ENCODE measurements at places on chromosomes 7 and 10. TPM values are rescaled to one million over a fixed set of nuclear protein-coding genes. Genes with fewer than 3 reads are reported as not detected.

Gene RGS10
- total RNA-seq: 18.1 TPM

Gene FAM241B
- total RNA-seq: 2.6 TPM

Gene PDAP1
- total RNA-seq: 88.8 TPM

Gene WDR86
- total RNA-seq: 19.4 TPM

Gene ITIH2
- not detected for total RNA-seq

Gene CLCN1
- total RNA-seq: 0.22 TPM

Gene DDC
- total RNA-seq: 1.0 TPM

DNA sequence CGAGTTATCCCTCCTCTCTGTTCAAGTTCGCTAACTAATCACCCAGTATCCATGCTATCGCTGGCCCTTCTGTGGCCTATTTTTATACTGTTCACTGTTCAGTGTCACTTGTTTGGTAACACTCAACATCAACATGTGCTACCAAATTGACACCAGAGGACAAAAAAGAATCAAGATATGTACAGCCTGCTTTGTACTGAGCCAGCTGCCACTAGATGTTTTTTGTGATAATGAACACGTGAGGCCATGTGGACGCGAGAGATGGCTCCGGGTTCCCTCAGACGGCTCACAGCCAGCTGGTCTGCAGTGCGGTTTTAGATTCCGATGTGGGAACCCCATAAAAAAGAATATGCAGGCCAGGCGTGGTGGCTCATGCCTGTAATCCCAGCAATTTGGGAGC lies 21.2 kb downstream of the CAV1 start:
- DNase-seq: no peak

- no peak for DNase-seq
These were observed 53.5 kb upstream of the ARMC3 start for GRCh38 chr10:22874189-22874854.

DNA sequence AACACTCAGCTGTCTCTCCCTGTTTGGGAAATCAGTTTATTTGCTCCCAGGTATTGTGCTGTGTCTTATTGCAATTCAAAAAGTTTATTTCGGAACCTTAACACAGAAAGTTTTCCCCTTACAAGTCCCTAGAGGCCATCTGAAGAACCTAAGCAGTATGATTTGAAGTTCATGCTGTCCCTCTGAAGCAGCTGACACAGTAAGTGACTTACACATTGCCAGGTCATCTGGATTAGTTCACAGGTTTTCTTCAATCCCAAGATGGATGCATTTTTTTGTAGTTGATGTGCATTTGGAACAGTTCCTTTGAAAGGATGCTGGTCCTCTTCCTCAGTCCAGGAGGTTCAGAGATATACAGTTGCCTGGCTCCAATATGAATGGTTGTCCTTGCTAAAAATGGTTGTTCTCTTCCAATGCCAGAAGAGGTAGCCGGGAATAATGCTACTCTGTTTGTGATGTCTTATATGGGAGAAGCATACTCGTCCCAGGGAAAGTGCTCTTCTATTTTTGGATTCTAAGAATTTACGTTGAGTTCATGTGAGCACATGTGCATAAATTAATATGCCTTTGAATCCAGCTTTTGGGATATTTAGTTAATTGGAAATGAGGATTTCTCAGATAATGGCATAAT lies 183.5 kb upstream of the PHYHIPL start:
- no peak for DNase-seq

DNA sequence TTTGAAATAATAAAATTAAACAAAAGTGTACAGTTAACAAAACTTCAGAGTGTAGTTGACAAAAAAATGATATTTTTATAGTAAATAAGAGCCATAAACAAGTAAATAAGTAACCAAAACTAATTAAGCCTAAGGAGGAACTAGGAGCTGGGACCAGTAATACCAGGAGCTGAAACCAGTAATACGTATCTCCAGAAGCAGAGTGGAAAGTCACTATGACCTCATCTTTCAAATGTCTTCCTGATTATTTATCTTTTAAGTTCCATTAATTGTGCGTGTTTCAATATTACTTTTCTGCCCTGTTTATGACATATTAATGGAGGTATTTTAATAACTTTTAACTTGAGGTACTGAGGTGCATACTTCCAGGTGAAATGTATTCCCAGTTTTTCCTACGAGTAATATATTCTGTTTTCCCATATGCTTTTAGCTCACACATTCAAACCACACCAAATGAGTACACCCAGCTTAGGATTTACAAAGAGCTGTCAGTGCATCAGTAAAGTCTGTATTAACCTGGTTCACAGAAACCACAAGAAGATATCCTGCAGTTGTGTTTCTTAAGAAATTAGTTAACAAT lies 283.7 kb upstream of the HGF start:
- no peak for DNase-seq

GRCh38 chr7:93830141-93830925 lies 60.2 kb downstream of the TFPI2 start:
- DNase-seq: no peak

- no peak for DNase-seq
These were observed 149.6 kb downstream of the C10orf105 start for GRCh38 chr10:71569775-71570588.

DNA sequence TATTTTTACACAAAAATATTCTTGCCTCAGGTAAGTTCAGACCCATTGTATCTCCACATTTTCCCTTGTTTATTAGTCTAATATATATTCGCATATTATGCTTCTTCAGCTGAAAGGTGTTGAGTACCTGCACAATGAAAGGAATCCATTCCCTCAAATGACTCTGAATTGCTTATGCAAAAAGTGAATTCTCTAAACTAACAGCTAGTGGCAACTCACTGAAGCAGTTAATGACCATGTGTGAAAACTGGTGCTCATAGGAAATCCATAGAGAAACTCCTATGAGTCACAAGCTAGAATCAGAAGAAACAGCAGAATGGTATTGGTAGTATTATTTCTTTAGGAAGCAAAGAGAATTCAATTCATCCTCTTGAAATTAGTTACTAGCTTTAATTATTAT lies 33.5 kb upstream of the RNF148 start:
- no peak for DNase-seq

DNA sequence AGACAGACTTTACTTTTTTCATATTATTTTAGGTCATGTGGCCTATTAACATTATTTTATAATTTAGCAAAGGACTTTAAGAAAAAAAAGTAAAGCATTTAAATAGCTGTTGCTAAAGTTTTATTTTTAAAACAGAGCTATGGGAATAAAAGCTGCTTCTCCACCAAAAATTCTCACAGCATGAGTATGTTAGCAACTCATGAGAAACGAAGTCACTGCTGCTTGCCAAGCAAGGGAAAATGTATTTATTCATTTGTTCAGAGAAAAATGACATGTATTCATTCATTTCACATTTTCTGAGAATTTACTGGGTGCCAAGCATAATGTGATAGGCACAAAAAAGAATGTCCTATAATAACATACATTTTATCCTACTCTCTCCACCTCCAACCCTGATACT lies 5.1 kb downstream of the LRRC72 start:
- no peak for DNase-seq

GRCh38 chr10:44792119-44792775 lies 118.9 kb upstream of the TMEM72 start:
- DNase-seq: no peak

DNA sequence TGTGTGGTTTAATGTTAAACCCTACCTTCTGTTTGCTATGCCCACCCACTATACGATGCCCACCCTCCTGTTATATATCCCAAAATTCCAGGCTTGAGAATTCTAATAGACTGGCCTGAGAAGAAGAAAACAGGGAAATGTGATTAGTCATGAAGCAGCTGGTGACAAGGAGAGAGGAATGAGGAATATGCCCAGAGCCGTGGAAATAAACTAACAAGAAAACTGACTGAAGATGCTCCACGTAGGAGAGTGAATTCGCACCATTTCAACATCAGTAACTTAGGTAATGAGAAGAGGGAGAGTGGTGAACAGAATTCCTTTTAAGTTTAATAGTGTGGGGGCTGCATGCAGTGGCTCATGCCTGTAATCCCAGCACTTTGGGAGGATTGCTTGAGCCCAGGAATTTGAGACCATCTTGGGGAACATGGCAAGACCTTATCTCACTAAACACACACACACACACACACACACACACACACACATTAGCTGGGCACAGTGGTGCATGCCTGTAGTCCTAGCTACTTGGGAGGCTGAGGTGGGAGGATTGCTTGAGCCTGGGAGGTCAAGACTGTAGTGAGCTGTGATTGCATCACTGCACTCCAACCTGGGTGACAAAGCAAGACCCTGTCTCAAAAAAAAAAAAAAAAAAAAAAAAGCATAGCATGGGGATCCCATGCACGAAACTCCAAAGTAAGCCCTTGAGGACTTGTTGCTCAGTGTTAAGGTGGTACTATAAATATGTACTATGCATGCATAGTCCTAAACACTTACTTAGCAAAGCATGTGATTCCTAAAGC lies 16.1 kb upstream of the SYPL1 start:
- DNase-seq: no peak

- DNase-seq: no peak
These were observed 29.9 kb downstream of the LRRC20 start for GRCh38 chr10:70352401-70353097.

DNA sequence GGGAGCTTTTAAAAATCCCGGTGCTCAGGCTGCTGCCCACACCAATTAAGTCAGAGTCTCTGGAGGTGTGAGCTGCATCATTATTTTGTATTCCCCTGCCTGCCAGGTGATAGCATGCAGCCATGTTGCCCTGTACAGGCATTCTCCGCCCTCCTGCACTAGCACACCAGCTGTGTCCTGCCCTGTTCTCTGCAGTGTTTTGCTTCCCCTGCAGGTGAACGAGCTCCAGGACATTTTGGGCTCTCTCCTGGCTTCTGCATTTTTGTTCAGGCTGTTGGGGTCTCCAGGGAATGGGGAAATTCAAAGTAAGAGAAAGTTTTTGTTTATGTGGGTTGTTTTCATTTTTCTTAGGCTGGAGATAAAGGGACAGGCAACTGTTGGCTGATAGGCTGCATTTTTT lies 271.0 kb upstream of the COBL start:
- DNase-seq: no peak

DNA sequence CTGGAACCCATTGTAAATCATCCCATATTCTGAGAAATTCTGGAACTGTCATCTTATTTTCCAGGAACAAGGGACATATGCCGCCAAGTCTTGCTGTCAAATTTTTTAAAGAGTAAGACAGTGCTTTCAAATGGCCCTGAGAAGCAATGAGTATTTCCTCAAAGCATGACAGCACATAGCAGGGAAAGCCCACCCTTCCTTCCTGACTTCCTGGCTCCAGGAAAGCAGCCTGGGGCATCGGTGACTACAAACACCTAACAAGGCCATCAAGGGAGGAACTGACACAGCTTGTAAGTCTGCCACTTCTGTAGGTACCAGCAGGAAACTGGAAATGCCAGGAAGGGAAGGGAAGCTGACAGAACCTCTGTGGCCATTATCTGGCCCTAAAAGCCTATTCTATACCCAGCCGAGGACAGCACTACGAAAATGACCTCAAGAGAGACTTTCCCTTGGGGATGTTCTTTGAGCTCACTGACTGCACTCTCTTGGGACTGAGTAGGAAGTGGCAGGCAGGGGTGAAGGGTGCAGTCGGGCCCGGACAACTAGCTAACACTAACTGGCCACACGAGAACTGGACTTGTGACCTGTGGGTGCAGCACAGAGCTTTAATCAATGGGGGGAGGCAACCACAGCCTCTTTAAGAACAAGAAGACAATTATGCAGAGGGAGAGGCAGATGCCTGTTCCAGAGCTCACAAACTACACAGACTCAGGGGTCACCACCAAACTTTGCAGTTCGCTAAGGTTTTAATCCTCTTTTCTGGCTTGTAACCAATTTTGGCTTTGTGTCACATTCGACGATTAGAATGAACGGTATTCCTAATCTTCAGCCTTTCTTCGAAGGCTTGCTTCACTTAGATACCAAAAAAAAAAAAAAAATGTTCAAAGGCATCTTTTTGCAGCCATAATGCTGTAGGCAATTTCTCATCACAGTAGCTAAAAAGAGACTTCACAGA lies 52.0 kb downstream of the GRB10 start:
- DNase-seq: no peak
